NB4 (cell line): ENCODE measurements at places on chromosomes 6 and 20.

DNA sequence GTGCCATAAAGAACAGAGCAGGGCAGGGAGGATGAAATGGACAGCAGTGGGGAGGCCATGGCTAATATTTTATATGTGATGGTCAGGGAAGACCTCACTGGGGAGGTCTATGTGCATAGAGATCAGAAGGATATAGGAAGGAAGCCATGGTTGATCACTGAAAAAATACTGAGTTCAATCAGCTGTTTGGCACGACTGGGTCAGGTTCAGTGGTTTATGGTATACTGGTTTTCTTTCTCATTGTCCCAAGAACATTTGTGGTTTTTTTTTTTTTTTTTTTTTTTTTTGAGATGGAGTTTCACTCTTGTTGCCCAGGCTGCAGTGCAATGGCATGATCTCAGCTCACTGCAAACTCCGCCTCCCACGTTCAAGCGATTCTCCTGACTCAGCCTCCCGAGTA lies 78.3 kb upstream of the TIAM2 start:
- DNase-seq, result no peak

DNA sequence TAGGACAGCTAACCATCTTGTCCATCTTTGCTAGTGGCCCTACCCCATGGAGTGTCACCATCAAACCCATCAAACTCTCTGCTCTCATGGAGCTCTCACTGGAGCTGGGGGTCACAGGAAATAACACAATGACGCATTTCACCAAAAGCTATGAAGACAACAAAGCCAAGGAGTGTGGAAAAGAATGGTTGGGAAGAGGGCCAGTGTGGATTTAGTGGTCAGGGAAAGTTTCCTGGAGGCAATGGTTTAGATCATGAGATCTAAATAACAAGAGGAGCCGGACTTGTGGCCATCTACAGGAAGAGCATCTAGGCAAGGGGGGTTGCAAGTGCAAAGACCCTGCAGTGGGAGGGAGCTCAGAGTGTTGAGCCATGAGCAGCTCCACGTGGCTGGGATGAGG lies 189.5 kb downstream of the BMP7 start:
- no peak for DNase-seq

- DNase-seq, result no peak
Observed at GRCh38 chr6:156840136-156840535, 63.0 kb downstream of the ARID1B start.

DNA sequence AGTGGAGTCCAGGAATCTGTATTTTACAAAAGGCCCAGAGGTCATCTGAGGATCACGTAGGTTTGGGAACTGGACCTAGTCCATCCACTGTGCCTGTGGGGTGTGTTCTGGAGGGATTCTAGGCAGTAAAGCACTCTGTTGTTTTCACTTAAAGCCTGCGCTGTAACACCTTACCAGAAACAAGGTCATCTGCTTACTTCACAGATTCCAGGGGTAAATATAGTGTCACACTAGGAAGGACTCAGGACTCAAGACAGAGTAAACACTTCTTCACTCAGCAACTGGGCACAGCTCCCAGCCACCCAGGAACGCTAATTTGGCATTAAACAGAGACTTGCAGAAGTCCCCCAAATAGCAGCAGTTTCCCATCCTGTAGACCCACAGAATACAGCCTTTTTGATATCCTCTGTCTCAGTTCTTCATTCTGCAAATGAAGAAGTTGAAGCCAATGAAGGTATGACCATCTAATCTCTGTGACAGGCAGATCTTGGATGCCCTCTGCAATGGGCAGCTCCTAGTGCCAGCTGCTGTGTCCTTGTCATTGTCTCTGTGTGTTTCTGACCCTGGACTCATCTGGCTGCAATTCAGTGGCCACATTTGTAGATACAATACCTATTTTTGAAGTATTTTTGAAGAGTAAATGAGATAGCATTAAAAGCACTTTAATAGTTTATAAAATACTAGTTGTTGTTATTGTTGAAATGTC lies 129.1 kb downstream of the SLC24A3 start:
- no peak for DNase-seq

GRCh38 chr6:40556023-40556422 lies 31.1 kb downstream of the LRFN2 start:
- DNase-seq, result no peak

- no peak for DNase-seq
Observed at GRCh38 chr6:140436023-140436811, 1061.8 kb upstream of the CITED2 start.

GRCh38 chr6:161694995-161695394 lies 421.1 kb upstream of the AGPAT4 start:
- DNase-seq, result peak; percentile 42

GRCh38 chr6:14118091-14118439 lies 493 bp downstream of the CD83 start:
- no peak for DNase-seq

DNA sequence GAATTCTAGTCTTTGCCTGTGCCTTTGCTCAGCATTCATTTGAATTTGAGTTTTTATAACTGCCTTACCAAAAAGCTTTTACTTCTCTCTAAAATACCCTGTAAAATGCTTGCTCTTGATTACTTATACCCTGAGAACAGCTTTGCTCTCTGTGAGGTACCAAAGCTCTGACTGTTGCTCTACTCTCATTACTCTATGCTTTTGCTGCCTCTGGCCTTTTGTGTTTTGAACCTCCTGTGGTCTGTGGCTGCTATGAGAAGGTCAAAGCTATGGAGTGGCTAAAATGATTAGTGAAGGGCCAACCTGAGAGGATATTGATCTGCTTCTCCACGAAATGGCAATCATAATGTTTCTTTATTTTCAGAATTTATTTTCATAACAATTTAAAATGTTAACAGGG lies 375.6 kb upstream of the IMPG1 start:
- DNase-seq, result no peak

GRCh38 chr6:144063246-144063743 lies 32.1 kb downstream of the SF3B5 start:
- DNase-seq, result no peak

DNA sequence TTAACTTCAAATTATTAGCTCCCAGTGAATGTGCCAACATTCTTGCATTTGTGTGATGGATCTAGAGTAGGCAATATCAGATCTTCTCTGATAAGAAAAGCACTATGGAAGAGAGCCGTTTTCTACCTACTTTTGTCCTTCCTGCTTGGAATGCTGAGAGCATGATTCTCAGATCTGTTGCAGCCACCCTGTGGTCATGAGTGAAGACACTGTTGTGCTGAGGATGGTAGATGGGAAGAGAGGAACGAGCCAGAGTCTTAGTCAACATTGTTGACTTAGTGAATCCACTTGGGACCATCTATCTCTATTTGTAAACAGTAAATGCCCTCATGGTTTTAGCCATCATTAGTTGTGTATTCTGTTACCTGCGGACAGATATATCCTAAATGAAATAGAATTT lies 202.6 kb downstream of the CD109 start:
- no peak for DNase-seq

DNA sequence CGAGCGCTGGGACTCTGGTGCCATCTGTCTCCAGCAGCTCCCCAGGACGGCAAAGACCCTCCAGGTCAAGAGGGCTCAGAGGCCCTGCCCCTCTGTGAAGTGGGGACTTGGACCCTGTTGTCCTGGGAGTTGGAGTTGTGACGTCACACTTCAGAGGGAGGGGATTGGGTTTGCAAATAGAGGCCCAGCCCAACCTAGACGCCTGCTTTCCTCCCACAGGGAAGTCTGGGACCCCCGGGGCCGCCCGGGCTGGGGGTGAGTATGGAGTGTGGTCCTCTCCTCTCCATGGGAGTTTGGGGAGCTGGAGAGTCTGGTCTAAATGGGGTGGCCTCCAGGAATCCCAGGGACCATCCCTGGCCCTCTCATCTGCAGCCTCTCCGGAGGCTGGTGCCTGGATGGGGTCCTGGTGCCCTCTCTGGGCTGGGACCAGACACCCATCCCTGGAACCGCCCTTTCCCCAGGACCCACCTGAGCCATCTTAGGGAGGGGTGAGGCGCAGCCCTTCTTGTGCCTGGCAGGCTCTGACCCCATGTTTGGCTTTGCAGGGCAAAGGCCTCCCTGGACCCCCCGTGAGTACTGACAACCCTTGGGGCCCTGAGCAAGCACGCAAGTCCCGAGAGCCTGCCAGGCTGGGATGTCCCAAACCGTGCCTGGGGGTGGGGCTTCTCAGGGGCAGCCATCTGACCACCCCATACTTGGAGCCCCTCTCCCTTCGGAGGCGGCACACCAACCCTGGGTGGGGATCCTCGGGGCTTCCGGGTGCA lies 4.3 kb downstream of the COL9A3 start:
- DNase-seq, result no peak

DNA sequence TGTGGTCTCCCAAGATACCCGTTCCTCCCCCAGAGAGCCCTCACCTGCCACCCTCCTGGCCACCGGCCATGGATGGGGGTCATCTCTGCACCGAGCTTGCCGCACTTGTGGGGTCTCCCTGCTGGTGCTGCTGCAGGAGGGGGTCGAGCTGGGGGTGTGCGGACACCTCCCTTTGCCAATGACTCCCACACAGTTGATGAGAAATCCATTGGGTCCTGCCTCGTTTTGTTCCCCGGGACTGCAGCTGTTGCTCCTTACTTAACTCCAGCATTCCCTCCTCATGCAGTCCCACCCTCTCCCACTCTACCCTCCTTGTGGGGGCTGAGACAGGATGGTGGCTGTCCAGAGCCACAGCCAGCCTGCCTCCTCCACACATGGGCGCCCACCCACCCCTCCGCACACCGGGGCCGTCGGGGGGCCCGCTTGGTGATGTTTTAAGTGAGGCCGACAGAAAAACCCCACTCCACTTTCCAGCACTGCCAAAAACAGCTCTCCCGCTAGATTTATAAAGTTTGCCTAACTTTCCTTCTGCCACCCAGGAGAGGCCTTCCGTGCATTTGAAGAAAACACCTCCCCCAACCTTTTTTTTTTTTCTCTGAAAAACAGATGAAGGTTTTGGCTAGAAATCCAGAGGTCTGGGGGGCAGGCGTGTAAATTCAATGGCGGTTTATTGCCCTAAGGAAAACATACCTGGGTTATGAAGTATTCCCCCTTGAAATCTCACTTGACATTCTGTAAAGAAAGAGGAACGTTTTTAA lies 53.5 kb upstream of the APCDD1L start:
- no peak for DNase-seq

DNA sequence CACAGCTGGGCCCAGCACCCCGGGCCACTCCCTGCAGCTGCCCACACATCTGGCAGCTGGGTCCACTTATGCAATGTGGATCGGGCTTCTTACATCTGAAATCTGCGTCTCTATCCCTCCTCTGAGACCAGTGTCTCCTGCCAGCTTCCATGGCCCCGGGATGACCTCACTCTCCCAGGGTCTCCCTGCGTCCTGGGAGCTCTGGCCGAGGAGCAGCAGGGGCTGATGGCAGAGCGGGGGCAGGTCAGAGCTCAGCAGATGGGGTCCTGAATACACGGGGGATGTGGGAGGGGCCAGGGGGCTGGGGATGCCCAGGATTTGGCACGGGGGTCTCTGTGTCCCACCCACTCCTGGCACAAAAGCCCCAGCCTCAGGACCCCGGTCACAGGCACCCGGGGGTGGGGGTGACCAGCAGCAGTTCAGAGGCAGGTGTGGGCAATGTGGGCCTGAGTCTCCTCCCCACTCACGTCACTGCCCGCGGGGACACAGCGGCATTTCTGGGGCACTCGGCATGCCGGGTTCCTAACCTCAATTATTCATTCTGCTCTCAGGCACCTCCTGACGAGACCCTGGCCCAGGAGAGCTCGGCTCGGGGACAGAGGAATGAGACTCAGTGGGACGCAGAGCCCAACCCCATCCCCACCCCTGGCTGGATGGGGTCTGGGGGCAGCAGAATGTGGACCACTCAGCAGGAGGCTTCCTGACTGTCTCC lies 16.4 kb downstream of the CHRNA4 start:
- no peak for DNase-seq

DNA sequence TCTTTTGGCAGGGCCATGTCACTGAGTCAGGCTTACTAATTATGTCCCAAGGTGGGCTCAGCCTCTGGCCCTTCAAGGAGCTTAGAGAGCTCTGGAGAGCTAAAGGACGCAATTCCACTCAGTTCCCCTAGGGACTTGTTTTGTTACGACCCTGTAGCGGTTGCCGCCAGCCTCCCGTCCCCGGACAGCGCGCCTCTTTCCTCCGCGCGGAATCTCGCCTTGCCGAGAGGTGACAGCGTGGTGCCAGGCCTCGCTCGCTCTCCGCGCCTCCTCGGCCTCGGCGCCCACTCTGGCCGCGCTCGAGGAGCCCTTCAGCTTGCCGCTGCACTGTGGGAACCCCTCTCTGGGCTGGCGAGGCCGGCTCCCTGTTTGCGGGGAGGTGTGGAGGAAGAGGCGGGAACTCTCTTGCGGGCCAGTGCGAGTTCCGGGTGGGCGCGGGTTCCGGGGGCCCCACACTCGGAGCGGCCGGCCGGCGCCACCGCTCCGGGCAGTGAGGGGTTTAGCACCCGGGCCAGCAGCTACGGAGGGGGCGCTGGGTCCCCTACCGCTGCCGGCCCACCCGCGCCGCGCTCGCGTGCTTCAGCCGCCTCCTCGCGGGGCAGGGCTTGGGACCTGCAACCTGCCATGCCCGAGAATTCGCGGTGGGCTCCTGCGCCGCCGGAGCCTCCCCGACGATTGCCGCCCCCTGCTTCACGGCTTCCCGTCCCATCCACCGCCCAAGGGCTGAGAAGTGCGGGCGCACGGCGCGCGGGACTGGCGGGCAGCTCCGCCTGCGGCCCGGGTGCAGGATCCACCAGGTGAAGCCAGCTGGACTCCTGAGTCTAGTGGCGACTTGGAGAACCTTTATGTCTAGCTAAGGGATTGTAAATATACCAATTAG lies 9.9 kb upstream of the ZNF311 start:
- DNase-seq, result peak; percentile 71

DNA sequence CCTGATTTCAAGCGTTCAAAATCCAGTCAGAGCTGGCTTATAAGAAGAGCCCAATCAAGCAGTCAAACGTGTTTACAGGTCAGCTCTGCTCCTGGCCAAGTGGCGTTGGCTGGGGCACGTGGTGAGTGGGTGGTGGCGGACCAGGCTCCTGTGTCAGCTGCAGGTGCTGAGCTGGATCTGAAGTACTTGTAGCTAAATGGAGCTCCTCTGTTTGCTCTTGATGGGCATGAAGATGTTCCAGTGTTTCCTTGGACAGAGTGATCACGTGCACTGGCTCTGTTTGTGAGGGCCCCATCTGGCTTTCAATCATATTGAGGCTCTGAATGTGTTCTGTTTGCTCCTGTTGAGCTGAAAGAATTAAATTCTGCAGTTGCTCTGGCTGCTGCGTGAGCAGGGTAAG lies 10.2 kb upstream of the MICAL1 start:
- no peak for DNase-seq

DNA sequence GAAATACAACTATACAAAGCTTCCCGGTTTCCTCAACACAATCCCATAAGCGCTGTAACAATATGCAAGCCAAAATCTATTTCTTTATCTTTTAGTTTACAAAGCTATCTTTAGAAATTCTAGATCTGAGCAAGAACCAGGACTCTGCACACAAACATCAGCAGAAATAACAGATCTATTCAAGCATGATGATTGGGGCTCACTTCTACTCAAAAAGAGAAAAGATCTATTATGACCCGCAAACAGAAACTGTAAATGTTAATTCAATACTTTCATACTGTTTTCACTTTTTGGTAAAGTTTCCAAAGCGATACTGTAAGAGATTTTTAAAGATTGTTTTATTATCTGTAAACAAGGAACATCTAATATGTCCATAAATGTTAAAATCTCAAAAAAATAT lies 86.6 kb downstream of the SESN1 start:
- DNase-seq, result no peak
